Fibroblast of skin of right quadriceps (primary cell): ENCODE measurements at places on chromosomes 16 and 17.

- DNase-seq, result no peak
These were observed 41.9 kb upstream of the ENDOV start for GRCh38 chr17:80372922-80373570.

- no peak for DNase-seq
These were observed 1.7 kb upstream of the PRKCB start for GRCh38 chr16:23833960-23834685.

- DNase-seq, result peak; percentile 65
These were observed 9.3 kb upstream of the WBP2 start for GRCh38 chr17:75864448-75864871.

DNA sequence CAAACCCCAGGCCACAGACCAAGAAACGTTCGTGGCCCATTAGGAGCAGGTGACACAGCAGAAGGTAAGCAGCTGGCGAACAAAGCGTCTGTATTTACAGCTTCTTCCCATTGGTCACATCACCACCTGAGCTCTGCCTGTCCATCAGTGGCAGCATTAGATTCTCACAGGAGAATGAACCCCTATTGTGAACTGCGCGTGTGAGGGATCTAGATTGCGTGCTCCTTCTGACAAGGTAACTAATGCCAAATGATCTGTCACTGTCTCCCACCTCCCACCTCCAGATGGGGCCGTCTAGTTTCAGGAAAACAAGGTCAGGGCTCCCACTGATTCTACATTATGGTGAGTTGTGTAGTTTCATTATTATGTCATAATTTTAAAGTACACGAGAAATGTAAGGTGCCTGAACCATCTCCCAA lies 186.3 kb downstream of the CPPED1 start:
- DNase-seq, result no peak

DNA sequence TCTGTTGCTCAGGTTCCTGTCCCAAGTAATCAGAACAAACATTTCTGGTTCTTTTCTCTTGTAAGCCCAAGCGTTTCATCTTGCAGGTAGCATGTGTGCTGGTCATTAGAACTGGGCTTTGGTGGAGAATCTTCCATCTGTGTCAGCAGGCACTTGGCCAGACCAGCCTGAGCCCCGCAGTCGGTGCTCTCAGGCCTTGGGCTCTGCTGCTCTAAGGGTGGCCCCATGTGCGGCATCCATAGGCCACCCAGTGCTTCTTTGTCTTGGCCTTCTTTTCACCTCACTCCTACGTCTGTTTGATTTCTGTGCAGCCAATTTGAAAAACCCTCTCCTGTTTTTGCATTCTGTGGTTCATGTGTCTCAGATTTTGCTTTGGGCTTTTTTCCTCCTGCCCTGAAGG lies 51.6 kb downstream of the PLD6 start:
- DNase-seq, result no peak

- peak; percentile 90 for DNase-seq
These were observed 58.0 kb downstream of the ASIC2 start for GRCh38 chr17:33234930-33235685.

DNA sequence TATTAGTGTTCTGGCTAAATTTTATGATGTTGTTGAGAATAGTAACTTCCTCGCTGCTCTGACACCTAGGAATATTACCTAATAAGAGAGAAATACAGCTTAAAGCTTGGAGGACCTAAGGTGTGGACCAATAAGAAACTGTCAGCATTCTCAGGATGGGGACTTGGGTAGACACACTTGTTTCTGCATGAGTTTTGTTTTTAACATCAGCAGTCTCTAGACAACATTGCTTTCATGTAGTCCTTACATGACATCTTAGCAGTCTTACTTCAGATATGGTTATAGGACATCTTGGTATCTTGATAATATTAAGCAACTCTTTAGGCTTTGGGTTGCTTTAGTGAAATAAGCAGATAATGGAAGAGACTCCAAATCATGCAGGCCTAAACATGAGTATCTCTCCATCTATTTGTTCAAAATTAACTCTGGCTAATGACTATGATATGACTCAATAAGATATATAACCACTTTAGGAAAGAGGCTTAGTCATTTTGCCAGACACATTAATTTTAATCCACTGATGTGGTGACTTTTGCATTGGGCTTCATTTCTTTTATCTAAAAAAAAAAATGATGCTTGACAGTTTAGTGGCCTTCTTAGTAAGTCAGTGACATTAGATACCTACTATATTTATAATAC lies 84.5 kb downstream of the WNT3 start:
- DNase-seq, result peak; percentile 75
